Activated T-cell treated with anti-CD3 and anti-CD28 coated beads for 1 hour (primary cell): ENCODE measurements at places on chromosomes 7 and 10.

- DNase-seq, result no peak
These were observed 178.9 kb upstream of the TMEM106B start for GRCh38 chr7:12032146-12032545.

DNA sequence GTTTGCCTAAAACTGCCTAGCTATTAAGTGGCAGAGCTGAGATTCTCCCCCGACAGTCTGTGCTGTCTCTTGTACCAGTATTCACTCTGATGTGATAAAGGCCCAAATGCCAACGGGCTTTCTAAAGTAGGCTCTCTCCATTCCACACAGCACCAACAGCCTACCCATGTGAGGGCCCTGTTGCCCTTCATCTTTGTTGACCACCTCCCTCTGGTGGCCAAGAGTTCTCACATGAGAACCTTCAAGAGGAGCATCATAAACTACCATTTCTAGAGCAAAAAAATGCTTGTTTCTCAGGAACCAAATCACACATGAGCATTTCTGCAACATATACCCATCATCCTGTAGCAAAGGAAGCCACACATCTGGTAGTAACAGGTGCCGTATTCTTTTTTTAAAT lies 185.8 kb downstream of the GRM8 start:
- no peak for DNase-seq

DNA sequence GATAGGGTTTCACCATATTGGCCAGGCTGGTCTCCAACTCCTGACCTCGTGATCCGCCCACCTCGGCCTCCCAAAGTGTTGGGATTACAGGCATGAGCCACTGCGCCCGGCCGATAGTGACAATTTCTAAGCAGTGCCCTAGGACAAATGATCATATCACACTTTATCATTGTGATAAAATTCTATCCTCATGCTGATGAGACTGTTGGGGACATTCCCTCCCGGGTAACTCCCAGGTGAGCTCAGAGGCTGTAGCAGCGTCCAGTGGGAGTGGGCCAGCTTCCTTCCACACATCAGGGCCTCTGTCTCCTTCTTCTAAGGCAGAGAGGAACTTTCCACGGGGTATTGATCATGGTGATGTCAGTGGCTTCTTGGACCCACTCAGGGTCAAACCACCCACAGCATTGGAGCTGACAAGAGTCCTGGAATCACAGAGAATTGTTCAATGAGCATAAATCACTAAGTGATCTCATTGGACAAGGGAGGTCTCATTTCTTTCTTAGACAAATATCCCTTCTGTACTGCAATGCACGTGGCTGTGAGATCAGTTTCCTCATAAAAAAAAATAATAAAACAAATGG lies 256.1 kb downstream of the KLF6 start:
- DNase-seq, result no peak

DNA sequence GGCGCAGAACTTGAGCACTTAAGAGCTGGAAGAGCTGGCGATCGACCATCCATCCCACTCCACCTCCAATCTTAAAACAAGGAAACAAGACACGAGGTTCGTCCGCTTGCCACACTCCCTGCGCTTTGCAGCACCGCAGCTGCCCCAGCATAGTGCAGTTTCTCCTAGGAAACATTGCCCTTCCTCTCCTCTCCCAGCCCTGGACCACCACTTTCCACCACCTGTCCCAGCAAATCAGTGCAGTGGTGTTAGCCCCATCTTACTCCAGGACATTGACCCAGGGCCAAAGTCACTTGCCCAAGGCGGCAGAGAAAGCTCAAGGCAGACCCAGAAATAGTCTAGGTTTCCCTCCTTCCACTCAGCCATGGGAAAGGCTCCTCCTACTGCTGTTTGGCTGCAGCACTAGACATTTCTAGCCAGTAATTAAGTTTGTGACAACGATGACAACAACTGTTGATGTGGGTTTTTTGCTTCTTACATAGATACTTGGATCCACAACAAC lies 1.5 kb upstream of the PARD3 start:
- no peak for DNase-seq

- no peak for DNase-seq
These were observed 148.9 kb upstream of the SMIM30 start for GRCh38 chr7:113267271-113267670.
